Osteoblast (primary cell): ENCODE measurements at places on chromosomes 16 and 17. TPM values are rescaled to one million over a fixed set of nuclear protein-coding genes. Genes with fewer than 3 reads are reported as not detected.
A peak's percentile ranks its signal among the peaks of the same experiment; 100 is the strongest.

- H3K27me3 ChIP-seq = no peaks in the 10 kb centered on the region
- peak overlapping the region; percentile 95 for H3K27ac ChIP-seq
- H3K4me3 ChIP-seq = no peak overlapping the region
Observed at GRCh38 chr17:50064253-50065001, 8.5 kb downstream of the ITGA3 start.

- peak overlapping the region; percentile 97 for H3K27ac ChIP-seq
- no peaks in the 10 kb centered on the region for H3K36me3 ChIP-seq
- DNase-seq = peak; percentile 47
- no peaks in the 10 kb centered on the region for H3K27me3 ChIP-seq
- no peak overlapping the region for H3K4me3 ChIP-seq
Observed at GRCh38 chr17:83201206-83202001, 122.0 kb downstream of the METRNL start.

- H3K36me3 ChIP-seq = peaks cover 76% of the 10 kb centered on the region
- no peak overlapping the region for H3K4me3 ChIP-seq
- no peaks in the 10 kb centered on the region for H3K27me3 ChIP-seq
- no peak overlapping the region for H3K27ac ChIP-seq
Observed at GRCh38 chr17:75144816-75145512, 9.3 kb downstream of the JPT1 start.

DNA sequence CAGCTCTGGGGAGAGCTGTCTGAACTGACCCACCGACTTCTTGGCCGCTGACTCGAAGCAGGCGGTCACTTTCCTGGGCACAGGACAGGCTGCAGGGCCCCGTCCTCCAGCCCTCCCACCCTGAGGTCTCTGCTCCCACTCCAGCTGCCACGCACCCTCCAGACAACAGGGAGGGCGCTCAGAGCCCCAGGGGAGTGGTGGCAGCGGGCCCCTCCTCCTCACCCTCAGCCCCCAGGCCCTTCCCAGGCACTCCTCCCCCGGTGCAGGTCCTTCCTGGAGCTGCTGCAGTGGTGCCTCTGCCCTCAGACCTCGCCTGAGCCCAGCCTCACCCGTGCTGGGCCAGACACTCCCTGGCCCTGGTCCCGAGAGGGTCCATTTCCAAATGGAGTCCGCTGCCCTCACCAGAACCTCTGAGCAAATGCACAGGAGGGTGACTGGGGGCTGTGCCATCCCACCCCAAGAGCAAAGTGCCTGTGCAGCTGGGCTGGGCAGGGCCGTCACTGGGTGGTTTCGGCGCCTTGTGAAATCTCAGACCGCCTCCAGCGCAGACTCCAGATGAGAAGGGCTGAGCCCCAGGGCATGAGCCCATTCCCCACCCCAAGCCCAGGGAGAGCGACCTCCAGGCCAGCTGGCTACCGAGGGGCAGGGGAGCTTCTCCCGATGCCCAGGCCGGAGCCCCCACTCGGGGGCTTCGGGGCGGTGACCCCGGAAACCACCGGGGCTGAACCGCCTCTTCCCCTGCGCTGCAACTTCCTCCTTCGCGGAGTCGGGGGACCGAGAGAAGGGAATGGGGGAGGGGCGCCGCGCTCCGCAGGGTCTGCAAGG, 717 bp downstream of the CYBA start:
- peaks cover 8% of the 10 kb centered on the region for H3K36me3 ChIP-seq
- H3K4me3 ChIP-seq = peak overlapping the region; percentile 85
- peak; percentile 98 for DNase-seq
- H3K27ac ChIP-seq = peak overlapping the region; percentile 12
- H3K27me3 ChIP-seq = no peaks in the 10 kb centered on the region

- peaks cover 23% of the 10 kb centered on the region for H3K36me3 ChIP-seq
- no peaks in the 10 kb centered on the region for H3K4me1 ChIP-seq
- H3K27me3 ChIP-seq = no peaks in the 10 kb centered on the region
- H3K27ac ChIP-seq = no peak overlapping the region
Observed at GRCh38 chr16:19644877-19645276, 73.2 kb downstream of the KNOP1 start.

- no peaks in the 10 kb centered on the region for H3K27me3 ChIP-seq
- no peak overlapping the region for H3K4me3 ChIP-seq
- no peaks in the 10 kb centered on the region for H3K4me1 ChIP-seq
- no peak overlapping the region for H3K27ac ChIP-seq
- no peaks in the 10 kb centered on the region for H3K36me3 ChIP-seq
Observed at GRCh38 chr16:10224850-10225249, 42.6 kb upstream of the GRIN2A start.

DNA sequence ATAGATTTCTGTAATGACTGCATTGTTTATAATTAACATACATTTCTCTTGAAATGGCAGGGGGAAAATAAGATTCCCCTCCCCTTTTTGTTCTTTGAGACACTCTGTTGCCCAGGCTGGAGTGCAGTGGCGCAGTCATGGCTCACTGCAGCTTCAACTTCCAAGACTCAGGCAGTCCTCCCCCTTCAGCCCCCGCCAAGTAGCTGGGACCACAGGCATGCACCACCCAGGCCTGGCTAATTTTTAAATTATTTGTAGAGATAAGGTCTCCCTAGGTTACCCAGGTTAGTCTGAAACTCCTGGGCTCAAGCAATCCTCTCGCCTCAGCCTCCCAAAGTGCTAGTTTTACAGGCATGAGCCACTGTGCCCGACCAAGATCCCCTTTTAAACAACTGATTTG, 67.7 kb downstream of the KATNIP start:
- no peak overlapping the region for H3K4me3 ChIP-seq
- no peak for DNase-seq
- H3K4me1 ChIP-seq = no peaks in the 10 kb centered on the region

DNA sequence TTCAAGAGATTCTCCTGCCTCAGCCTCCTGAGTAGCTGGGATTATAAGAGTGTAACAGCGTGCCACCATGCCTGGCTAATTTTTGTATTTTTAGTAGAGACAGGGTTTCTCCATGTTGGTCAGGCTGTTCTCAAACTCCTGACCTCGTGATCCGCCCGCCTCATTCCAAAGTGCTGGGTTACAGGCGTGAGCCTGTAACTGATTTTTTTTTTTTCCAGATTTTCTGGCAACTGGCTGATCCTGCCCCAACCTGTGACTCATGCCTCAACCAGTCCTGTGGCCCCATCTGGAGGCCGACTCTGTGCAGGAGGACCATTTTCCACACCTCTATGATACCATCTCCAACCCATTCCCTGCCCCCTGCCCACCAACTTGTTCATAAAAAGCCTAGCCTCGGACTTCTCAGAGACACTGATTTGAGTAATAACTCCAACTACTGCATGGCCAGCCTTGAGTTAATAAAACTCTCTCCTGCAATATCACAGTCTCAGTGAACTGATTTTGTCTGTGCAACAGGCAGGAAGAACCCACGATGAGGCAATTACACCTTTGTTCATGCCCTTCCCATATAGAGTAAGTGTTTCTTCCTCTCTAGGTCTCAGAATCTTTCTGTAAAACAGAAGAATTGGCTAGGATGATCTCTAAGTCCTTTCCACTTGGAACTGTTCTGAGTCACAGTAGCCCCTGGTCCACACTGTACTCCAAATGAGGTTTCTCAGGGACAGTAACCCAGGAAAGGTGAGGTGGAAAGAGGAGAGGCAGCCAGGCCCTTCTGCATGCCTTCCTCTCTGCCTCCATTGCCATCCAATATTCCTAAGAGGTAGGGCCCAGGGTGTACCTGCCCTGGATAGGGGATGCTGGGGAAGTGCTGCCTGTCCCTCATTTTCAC, 8.8 kb upstream of the CNOT1 start:
- H3K4me1 ChIP-seq = peaks cover 9% of the 10 kb centered on the region
- H3K27me3 ChIP-seq = no peaks in the 10 kb centered on the region
- H3K4me3 ChIP-seq = no peak overlapping the region
- peak; percentile 90 for DNase-seq

DNA sequence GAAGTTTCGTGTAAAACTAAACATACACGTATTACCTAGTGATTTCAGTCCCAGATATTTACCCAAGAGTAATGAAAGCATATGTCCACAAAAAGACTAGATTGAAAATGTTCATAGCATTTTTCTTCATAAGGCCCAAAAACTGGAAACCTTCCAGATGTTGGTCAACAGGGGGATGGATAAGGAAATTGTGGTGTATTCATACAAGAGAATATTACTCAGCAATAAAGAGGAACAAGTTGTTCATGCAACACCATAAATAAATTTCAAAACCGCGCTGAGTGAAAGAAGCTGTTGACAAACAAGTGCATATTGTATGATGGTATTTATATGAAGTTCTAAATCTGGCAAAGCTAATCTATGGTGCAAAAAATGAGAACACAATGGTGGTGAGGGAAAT, 54.1 kb upstream of the NFAT5 start:
- no peak overlapping the region for H3K4me3 ChIP-seq
- H3K36me3 ChIP-seq = no peaks in the 10 kb centered on the region
- peaks cover 4% of the 10 kb centered on the region for H3K4me1 ChIP-seq

The SEZ6 gene
- not detected in 2 replicates for total RNA-seq

The PIGL gene
- 21.8 and 23.5 TPM in 2 replicates for total RNA-seq

The CTRB2 gene
- not detected in 2 replicates for total RNA-seq

The KRTAP1-1 gene
- 2.2 and 2.4 TPM in 2 replicates for total RNA-seq

The GDPD1 gene
- 1.1 and 2.4 TPM in 2 replicates for total RNA-seq

The USP43 gene
- under 0.01 and 0.36 TPM in 2 replicates for total RNA-seq

The KIF1C gene
- total RNA-seq = 54.6 and 54.8 TPM in 2 replicates

The PRCD gene
- total RNA-seq = 4.0 and 5.3 TPM in 2 replicates
